ENCODE measurements at places on chromosomes 6 and 20.

DNA sequence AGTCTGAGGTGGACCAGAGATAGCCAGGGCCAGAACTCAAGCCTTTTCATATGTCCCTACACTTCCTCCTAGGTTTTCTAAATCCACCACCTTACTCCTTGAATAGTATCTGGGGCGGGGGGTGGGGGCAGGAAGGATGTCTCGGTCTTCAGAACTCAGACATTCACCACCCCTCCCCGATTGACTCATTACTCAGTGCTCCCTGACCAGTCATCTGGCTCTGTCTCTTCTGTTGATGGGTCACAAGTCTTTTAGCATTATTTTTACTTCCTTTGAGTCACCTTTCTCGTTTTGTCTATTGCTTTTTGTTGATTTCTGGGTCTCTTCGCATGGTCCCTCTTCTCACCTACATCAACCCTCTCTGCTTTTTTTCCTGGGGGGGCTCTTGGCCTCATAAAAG, 23.3 kb downstream of the NOX3 start:
- no peak for DNase-seq

DNA sequence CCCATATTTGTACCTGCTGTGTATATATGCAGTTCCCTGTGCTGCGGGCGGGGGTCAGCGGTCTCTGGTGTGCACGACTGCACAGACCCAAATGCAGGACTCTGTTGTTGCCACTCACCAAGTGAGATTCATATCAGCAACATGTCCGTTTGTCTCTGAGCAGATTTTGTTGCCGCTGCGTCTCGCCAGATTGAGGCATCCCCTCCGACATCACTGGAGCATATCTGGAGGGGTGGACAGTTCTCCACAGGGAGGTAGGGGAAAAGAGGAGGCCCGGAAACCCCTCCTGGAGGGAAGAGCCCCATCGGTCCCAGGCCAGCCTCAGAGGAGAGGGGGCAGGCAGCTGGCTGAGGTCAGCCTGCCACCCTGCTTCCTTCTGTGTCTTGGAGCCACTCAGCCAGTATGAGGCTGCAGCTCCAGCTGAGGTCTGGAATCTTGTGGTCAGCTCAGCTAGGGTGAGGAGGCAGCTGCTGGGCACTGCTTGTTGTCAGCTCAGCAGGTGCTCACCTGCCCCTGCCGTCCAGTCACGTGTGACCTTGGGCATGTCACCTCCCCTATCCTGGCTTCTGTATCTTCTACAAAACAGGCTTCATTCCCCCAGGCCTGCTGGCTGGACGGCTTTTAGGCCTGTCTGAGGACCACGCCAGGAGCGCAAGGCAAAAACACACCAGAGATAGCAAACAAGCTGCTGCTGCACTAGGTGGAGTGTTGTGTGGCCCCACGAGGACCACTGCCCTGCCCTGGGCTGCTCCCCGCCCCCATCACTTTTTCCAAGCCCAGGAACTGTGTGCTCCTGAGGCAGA, 47.1 kb downstream of the HNF4A start:
- no peak for DNase-seq

GRCh38 chr6:3368685-3369084, 88.2 kb downstream of the SLC22A23 start:
- no peak for DNase-seq

DNA sequence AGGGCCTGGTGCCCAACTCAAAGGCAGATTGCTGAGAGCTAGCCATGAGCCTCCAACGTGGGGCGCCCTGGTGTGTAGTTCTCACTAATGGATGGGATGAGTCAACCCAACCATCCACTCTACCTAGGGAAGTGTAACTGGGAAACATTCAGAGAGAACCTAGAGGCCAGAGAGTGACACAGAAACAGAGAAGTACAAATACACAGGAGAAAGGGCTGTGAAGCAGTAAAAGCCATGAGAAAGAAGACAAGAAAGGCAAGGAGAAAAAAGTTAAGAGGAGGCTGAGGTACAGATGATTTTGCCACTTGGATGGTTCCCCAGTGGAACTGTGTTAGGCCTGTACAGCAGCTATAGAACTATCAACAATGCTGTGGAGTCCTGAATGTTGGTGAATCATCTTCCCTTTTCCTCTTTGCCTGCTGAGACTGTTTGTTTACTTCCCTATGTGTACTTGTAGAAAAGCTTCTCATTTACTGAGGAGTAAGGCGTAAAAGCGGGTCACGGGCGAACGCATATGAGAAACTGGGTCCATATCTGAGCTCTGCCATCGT, 39.0 kb downstream of the MAN1A1 start:
- no peak for DNase-seq

DNA sequence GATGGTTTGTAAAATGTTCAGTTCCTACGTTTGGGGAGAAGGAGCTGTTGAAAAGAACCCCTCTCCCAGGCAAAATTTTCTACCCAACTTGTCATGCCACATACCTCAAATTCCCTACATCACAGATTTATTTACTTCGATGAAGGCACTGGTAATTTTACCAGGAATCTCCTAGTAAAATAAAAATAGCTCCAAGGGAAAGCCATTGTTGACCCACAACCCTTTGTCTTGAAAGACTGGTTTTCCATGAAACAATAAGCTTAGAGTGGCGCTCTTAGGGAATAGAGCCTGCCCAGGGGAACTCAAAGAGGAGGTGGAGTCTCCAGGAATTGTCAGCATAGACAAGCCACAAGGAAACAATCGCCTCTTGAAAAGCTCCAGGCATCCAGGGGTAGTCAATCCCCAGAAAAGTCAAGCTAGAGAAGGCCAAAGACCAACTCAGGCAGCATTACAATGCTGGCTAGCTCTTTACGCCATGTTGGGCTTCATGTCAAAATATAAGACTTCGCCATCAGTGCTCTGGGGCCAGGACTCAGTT, 99.2 kb upstream of the RREB1 start:
- no peak for DNase-seq

GRCh38 chr20:63009045-63009961, 2.5 kb upstream of the BHLHE23 start:
- peak; percentile 71 for DNase-seq

- DNase-seq: no peak
These were observed 35.2 kb downstream of the HIVEP1 start for GRCh38 chr6:12047304-12047703.

DNA sequence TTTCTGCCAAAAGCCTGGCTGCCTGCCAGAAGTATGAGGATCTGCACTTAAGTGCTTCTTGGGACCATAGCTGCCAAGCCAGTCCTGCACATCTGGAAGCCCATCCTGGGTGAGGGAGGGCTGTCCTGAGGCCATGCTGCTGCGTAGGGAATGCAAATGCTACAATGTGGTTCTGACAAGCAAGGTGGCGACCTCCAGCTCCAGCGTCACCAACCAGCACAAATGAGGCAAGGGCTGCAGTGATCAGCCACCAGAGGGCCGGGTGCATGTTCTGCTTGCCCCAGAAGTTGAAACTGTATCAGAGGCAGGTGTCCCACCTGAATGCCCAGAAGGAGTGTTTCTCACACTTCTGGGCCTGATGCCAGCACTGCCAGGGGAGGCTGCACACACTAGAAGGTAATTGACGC, 99.1 kb upstream of the KCNQ5 start:
- DNase-seq: no peak

DNA sequence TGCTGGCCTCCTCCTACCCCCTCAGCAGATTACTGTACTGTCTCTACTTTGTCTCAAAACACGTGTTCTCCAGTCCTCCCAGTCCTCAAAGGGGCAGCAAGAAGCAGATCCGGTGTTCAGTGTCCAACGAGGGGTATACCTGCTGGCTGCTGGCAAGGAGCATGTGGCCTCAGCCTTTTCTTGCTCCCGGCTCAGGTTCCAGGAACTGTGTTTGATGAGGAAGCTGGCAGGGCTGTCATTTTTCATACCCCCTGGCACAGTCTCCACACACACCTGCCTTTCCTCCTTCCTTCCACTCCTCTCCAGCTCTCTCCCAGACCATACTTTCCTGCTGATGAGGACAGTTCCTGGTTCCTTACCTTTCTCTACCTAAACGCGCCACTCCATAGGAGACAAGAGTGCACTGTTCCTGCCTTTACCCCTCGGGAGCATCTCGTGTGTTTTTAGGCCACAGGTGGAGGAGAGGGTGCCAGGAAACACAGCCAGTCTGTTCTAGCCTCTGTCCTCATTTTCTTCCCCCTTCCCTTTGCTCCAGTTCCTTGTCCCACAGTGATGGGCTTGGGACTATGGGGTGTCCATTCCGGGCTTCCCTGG, 77.2 kb downstream of the SSR1 start:
- DNase-seq: no peak

- no peak for DNase-seq
These were observed 147.0 kb downstream of the CDH26 start for GRCh38 chr20:60104993-60105803.

- no peak for DNase-seq
These were observed 81.3 kb upstream of the BHLHE23 start for GRCh38 chr20:63087872-63088680.

GRCh38 chr20:37968841-37969401, 64.3 kb downstream of the TTI1 start:
- no peak for DNase-seq

- no peak for DNase-seq
These were observed 709.0 kb downstream of the EPM2A start for GRCh38 chr6:145026267-145026679.

DNA sequence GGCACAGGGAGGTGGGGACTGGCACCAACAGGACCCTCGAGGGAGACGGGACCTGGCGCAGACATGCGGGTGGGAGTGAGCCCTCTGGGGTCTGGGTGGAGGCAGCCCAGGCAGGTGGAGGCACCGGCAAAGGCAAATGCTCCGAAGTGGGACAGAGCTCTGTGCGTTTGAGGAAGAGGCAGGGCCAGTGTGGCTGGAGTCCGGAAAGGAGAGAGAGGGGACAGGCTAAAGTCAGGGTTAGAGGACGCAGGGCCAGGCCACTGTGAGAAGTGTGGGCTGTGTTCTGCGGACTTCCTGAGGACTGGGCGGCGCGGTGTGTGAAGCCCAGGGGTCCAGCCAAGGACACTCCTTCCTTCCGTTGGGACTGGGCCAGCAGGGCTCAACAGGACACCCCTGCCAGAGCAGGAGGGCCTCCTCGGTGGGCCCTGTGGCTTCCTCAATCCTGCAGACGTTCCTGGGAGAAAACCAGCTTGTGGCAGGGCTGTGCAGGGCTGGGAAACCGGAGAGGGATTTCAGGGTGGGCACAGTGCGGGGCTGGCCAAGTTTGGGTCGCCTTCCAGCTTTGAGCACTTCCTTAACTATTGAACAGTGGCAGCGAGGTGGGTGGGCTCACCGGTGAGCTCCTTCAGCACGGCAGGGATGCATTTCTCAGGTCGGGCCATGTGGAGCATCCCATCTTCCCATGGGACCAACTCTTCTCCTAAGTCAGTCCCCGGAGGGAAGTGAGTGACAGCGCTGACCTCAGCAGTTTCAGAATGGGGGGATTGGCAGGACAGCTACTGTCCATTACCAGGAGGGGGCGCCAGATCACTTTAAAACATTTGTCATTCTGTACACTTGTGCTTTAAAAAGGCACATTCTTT, 22.5 kb downstream of the MOCS3 start:
- DNase-seq: peak; percentile 28

GRCh38 chr6:128057541-128057940, 156.7 kb upstream of the THEMIS start:
- DNase-seq: no peak

DNA sequence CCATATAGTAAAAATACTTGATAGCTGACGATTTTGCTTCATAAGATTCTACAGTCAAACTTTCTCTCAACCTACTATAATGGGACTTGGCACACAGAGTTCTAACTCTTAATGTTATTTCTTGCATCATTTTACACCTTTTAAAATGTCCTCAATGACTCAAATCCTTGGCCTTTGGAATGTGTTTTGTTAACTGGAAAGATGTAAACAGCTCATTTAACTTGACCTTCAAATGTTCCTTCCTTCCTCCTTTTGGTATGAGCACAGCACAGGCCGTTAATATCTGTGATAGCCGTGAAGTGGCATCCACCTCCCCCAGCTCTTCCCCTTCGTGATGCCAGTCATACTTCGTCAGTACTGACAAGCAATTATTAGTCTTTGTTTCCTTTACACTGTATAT, 972.0 kb upstream of the CITED2 start:
- DNase-seq: no peak

DNA sequence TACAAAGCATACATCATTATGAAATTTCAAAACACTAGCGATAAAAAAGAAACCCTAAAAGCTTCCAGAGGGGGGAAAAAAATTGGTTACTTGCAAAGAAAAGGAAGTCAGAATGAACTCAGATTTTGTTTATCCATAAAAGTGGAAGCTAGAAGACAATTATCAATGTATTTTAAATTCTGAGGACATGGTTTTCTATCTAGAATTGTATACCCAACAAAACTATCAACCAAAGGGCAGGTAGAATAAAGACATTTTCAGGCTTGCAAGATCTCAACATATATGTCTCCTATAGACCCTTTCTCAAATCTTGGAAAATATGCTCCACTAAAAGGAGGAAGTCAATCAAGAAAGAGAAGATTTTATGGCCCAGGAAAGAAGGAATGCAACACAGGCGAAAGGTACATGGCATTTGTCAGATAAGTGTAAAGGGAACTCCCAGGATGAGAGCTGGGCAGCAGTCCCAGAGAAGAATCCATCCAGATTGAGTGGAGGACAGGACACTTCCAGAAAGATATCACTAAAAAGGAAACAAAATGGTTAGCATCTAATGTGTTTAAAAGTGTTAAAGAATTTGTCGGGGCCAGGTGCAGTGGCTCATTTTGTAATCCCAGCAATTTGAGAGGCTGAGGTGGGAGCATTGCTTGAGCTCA, 45.4 kb upstream of the ZFAND3 start:
- DNase-seq: no peak

DNA sequence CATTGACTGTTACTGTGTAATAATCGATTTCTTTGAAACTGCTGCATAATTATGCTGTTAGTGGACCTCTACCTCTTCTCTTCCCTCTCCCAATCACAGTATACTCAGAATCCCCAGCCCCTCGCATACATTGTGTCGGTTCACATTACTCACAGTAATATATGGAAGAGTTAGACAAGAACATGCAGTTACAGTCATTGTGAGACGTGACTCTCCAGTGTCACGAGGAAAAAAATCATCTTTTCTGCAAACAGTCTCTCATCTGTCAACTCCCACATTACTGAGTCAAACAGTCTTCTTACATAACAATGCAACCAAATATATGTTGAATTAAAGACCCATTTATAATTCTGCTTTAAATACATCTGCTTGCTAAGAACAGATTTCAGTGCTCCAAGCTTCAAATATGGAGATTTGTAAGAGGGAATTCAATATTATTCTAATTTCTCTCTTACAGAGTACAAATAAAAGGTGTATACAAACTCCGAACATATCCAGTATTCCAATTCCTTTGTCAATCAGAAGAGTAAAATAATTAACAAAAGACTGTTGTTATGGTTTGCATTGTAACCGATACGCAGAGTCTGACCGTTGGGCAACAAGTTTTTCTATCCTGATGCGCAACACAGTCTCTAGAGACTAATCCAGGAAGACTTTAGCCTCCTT, 113.3 kb downstream of the TMEM242 start:
- no peak for DNase-seq

DNA sequence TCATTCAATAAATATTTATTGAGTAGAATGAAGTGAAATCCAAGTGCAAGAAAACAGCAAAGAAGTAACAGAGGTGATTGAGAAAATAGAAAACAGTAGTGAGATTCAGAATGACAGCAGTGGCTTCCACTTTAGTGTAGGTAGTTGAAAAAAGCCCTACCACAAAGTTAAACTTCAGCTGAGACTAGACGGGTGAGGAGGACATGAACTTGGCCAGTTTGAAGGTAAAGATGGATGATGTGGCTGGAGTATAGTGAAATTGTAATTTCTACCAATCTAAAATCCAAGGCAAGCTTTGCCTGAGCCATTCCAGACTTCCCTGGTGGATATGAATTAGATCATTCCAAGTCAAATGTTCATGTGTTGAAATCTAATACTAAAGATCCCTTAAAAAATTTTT, 32.6 kb upstream of the AHI1 start:
- DNase-seq: no peak

- no peak for DNase-seq
These were observed 191.0 kb downstream of the TBXT start for GRCh38 chr6:165976684-165977083.

GRCh38 chr6:4017058-4017739, 61.7 kb downstream of the FAM217A start:
- DNase-seq: no peak
